ENCODE measurements at places on chromosomes 2 and 18.

- no peak for DNase-seq
These were observed 16.3 kb downstream of the CNDP2 start for GRCh38 chr18:74512321-74513053.

- no peak for DNase-seq
These were observed 38.8 kb downstream of the GULP1 start for GRCh38 chr2:188330316-188331053.

GRCh38 chr2:47221946-47222345, 66.8 kb upstream of the STPG4 start:
- DNase-seq = no peak

- no peak for DNase-seq
These were observed 528 bp upstream of the PPP4R3B start for GRCh38 chr2:55618025-55618274.

GRCh38 chr18:32461709-32462272, 8.9 kb downstream of the GAREM1 start:
- no peak for DNase-seq

DNA sequence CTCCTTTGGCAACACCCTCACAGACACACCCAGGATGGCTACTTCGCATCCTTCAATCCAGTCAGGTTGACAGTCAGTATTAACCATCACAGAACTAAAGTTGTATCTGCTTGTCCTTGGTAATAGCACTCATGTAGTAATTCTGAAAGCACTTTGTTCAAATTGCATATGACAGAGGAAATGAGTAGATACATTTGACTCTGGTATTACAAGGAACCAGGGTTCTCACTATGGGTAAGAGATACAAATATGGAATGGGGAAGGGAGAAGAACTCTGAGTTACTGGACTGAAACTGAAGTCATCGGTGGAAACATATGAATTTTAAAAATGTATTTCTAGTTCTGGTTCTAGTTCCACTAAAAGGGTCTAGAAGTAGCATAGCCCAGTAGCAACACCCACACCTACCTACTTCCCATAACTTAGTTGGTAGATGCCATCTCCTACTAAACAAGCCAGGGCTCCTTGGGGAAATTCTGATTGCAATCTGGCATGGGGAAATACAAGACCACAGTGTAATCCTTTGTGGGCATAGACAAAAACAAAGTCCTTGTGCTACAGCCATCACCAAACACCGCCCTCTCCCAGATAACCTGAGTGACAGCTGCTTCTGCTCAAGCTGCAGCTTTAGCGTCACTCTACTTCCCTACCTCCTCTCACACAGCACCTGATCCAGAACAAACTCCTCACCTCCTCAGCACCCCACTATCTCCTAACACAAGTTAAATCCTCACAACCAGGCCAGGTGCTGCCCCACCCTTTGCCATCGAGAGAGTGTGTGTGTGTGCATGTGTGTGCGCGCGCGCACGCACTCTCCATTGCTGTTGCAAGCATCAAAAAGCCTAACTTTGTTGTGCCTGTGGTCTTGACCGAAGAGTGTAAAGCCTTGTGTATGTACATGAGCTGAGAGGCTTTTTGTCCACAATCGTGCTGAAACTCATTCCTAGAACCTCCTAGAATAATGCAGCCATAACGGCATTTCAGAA, 31.4 kb upstream of the CD226 start:
- DNase-seq = no peak

- DNase-seq = no peak
These were observed 27.2 kb downstream of the TWIST2 start for GRCh38 chr2:238875101-238875470.

DNA sequence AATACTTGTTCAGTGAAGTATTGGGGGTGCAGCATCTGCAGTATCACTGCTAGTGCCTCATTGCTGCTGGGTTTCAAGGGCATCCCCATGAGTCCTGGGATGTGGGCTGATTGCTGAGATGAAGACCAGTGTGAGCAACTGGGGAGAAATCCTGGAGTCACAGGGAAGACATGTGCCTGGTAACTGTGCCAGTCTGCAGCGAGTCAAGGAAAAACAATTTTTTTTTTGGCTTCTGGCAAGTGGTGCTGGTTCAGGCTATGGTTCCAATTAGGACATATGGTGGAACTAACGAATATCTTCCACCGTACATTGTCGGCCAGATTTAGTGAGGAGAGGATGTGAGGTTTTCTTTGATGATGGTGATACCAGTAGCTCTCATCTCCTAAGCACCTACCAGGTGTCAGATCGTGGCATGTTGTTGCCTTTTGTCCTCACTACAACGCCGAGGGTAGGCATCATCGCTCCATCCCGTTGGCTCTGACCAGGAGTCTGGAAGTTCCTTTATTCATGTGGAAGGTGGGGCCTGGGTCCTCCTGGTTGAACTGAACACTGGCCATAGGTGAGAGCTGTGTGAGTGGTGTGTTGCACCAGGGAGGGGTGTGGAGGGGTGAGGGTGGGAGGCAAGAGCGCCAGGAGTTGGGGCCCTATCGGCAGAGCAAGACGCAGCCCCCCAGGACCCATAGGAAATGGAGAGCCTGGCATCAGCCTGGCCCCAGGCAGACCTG, 118.0 kb upstream of the HS6ST1 start:
- DNase-seq = no peak

- DNase-seq = no peak
These were observed 94.2 kb upstream of the DLGAP1 start for GRCh38 chr18:4549164-4549872.

DNA sequence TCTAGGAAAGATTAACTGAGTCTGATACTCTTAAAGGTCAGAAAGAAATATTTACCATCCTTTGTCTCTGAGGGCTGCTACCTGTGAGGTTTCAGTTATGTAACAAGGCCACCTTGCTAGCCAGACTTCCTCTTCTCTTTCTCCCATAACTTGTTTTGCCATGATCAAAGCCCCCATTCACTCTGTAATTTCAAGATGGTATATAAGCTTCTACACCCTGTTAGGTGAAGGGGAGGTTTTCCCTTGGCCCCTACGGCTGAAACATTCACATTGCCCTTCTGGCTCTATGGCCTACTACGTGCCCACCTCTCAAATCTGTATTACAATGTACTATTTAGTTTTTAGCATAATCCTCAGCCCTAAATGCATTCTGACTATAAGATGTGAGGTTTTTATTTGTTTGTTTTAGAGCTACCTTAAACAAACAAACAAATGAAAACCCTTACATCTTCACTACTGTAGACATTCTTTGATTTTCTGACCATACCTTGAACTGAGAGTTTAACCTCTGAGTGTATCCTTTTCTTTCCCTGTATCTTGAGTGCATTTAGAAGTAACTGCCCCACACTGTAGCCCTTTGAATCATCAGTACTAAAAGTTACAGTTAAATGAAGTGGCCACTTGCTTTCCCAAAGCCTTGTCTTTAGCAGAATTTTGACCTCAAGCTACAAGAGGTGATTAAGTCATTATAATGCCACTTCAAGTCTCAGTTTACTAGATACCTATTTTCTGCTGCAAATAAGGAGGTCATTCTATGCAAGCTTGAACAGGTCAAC, 332.2 kb downstream of the SOCS6 start:
- DNase-seq = no peak

DNA sequence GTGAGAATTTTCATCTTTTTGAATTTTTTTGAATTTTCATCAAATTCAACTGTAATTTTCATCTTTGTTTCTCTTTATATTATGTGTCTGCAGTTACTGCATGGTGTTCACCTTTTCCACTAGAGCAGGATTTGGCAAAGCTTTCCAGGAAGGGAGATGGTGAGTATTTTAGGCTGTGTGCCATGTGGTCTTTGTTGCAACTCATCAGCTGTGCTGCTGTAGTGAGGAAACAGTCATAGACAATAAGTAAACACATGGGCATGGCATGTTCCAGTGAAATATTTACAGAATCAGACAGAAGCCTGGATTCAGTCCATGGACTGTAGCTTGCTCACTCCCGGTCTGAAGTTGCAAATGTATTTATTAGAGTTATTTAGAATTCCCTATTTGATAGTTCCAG, 120.4 kb downstream of the DCDC2C start:
- DNase-seq = no peak
